Kidney capillary endothelial cell (primary cell): ENCODE measurements at places on chromosomes 1 and 21.

GRCh38 chr1:157111396-157112165 lies 12.0 kb upstream of the ETV3L start:
- DNase-seq, result no peak

GRCh38 chr1:14862114-14862771 lies 263.8 kb downstream of the KAZN start:
- no peak for DNase-seq

- DNase-seq, result no peak
Observed at GRCh38 chr1:172670791-172671190, 11.9 kb downstream of the FASLG start.

DNA sequence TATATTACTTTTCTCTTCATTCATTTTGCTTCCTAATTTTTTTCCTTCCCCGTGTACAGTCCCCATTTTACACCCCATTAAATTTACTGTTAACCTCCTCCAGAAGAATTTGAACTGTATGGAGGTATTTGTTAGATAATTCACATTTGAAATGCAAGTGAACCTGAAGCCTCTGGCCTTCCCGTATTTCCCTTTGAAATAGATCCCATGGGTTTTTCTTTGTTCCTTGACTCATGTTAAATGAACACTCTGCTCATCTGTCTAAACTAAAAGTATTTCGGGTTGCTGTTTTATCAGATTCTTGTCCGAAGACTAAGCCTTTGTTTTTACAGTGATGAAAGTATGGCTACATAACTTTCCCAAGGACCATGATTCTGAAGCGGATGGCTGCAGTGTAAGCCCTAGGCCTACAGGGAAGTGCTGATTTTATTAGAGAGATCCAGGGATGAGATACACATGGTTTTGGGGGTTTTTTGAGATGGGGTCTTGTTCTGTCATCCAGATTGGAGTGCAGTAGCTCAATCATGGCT lies 187.9 kb downstream of the PATJ start:
- no peak for DNase-seq

- DNase-seq, result no peak
Observed at GRCh38 chr1:237671935-237672334, 218.8 kb downstream of the ZP4 start.

- no peak for DNase-seq
Observed at GRCh38 chr1:25643929-25644328, 27.3 kb downstream of the MAN1C1 start.

DNA sequence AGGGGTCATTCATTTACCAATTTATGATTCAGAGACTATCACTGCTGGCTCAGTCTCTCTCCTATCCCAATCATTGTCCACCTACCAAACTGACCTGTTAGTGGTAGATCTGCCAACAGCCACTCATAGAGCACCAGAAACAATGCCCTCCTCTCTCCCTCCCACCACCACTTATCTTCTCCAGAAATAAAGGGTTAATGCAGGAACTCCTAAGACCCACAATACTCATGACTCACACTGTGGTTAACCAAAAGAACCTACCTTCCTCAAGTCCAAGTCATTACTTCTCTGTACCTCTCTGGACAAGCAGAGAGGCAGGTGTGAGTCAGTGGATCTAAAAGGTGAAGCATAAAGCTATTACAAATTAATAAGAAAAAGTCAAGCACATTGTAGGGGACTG lies 40.9 kb upstream of the CAMK1G start:
- no peak for DNase-seq

DNA sequence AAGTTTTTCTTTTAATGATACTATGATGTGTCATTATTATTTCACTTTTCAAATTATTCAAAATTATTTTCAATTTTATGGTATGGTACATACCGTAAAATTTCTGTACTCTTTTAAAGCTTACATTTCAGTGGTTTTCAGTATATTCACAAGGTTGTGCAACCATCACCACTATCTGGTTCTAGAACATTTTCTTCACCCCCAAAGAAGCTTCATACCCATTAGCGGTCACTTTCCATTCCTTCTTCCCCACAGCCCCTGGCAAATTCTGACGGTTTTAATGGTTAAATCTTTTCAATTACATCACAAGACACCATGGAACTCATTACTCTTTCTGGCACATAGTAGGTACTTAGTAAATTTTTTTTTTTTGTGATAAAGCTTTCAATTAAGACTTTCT lies 22.8 kb upstream of the ATP5PO start:
- DNase-seq, result no peak

- no peak for DNase-seq
Observed at GRCh38 chr21:18251065-18251464, 6.4 kb downstream of the CHODL start.

GRCh38 chr1:18954270-18955071 lies 2.0 kb downstream of the IFFO2 start:
- DNase-seq, result peak; percentile 65

- DNase-seq, result no peak
Observed at GRCh38 chr1:97351846-97352245, 569.0 kb downstream of the DPYD start.

DNA sequence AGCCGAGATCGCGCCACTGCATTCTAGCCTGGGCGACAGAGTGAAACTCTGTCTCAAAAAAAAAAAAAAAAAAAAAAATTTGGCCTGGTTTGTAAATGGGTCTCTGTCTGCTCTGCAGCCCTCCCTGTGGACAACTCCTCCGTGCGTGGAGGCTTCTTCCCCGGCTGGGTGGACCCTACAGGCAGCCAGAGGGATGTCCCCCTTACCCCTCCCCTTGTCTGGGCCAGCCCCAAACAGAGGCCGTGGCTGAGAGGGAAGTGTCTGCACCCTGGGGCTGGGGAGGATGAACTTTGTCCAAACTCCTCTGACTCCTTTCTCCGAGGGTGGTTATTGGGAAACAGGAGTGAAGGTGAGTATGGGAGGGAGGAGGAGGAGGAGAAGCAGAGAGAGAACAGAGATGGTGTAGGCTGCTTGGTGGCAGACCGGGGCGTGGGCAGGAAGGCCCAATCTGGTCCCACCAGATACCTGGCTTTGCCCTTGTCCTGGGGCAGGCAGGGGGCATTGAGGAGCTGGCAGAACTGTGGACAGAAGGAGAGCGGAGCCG lies 61.3 kb downstream of the UBIAD1 start:
- DNase-seq, result no peak

DNA sequence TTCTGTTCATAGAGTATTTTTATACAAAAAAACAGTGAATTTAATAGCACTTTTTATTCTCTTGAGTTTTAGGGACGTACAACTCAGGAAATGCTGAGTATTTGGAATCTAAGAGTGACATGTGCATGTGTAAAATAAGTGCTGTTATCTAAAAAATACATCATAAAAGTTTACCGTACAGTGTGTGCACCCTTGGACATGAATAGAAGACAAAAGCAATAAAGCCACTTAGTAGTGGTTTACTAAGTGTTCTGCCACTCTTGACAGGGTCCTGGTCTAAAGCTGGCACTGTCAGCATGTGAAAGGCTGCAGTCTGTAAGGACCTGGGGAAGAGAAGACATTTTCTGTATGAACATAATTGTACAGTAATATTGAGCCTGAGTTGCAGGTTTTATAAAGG lies 51.0 kb downstream of the LAMC1 start:
- no peak for DNase-seq

DNA sequence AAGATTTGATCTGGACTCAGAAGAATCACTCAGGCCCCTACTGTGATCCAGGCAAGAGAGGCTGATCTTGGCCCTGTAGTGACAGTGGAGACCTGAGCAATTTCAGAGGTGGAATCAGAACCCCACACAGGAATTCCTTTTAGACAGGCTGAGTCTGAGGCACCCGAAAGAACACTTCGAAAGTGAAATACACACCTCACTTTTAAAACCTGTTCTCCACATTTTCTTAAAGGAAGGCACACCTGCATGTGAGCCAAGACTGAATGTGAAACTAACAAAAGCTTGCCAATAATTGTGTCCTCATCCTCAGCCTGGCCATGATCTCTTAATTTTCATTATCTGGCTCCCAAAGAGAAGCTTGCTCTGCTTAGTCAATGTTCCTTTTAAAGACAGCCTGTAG lies 32.2 kb downstream of the SIPA1L2 start:
- no peak for DNase-seq

DNA sequence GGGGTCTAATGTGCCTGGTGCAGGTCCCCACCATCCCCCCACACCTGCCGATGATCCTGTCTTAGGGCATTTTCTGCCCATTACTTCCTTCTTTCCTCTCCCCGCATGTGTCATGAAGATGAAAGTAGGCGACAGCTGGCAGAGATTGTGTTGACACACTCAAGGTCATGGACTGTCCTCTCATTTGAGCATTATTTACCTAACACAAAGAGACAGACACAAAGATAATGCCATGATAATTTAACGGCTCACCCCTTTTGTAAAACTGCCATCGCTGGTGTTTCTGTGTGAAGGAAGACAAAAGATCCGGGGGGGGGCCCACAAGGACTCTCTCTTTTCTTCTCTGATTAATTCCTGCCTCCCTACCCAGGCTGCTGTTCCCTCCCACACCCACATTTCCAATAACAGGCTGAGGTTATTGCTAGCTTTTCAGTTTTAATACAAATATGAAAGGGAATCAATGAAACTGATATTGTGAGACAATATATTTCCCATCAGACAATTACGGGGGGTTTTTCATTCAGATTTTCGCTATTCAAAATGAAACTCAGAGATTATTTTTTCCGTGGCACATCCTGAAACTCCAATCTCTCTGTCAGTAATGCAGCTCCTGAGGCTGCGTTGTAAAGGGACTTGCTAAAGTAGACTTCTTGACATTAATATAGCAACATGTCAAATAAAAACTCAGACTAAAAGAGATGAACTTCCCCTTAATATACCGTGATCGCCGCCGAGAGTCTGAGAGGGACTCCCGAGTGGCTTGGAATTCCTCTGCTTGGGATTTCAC lies 561.1 kb downstream of the NPHP4 start:
- DNase-seq, result no peak

GRCh38 chr1:20443703-20444586 lies 42.1 kb downstream of the CAMK2N1 start:
- DNase-seq, result no peak

GRCh38 chr1:212104586-212105325 lies 69.2 kb downstream of the DTL start:
- no peak for DNase-seq

DNA sequence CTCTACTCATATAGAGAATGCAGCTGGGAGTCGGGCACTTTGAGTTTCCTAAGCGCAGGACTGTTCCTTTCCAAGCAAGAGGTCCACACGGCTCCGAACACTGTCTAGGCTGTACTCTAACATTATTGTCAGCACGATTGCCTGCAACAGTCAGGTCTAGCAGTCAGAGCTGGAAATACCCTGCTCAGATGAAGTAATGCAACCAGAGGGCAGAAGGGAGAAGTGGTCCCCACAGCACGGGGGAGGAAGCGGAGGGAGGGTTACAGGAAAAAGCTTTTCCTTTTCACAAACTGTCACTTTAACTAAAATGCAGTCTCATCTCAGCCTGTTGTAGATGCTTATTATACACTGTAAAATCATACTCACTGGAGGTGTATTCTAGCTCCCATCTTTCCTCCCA lies 98.9 kb upstream of the SLC44A3 start:
- DNase-seq, result no peak

GRCh38 chr1:232901255-232901654 lies 49.2 kb upstream of the NTPCR start:
- no peak for DNase-seq

DNA sequence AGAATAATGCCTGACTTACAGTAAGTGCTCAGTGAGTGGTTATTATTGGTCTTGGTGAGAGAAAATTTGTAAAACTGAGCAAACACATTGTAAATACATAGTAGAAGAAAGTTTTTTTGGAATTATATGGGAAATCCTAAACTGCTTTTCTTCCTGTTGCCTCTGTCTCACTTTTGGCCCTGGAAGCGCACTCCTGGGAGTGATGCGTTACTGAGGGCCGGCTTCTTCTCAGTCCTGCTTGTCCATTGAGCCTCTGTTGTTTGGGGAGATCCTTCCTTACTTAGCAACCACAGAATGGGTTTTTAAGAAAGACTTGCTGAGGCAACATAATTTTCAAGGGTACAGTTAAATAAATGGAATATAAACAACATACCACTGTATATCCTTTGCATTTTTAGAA lies 166.0 kb downstream of the EDEM3 start:
- DNase-seq, result no peak

GRCh38 chr1:160365325-160365724 lies 1.5 kb upstream of the NHLH1 start:
- DNase-seq, result no peak

DNA sequence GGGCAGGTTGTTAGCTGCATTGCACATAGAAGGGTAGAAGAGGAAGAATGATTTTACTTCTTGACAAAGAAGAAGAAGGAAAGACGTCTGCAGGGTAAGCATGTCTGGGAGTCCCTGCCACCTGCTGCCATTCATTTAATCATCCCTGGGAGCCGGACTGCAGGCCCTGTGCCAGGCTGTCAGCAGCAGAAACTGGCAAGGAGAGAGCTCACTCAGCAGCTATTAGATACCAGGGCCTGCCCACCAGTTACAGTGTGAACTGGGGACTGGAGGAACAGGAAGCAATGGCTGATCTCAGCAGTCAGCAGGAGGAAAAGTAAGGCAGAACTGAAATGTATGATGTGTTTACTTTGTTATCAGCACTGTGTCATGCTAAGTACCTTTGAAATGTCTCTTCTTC lies 75.7 kb upstream of the C1orf87 start:
- no peak for DNase-seq

- DNase-seq, result no peak
Observed at GRCh38 chr1:218254296-218254946, 30.7 kb upstream of the RRP15 start.

DNA sequence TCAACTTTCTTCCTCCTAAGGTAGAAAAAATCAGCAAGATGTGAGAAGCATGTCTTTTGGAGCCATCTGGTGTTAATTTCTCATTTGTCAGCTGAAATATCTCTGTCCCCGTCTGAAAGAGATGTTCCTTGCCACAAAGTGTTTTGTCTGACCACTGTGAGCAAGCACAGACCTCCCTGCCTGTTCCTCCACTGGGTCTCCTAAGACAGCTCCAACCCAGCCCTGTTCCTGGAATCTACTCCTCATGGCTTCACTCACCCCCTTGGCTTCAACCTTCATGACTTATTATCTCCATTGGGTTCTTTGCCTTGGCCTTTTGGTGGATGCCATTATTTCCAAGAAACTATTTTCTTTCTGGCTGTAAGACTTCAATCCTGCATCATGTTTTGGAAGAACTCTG lies 65.7 kb upstream of the CACHD1 start:
- no peak for DNase-seq

DNA sequence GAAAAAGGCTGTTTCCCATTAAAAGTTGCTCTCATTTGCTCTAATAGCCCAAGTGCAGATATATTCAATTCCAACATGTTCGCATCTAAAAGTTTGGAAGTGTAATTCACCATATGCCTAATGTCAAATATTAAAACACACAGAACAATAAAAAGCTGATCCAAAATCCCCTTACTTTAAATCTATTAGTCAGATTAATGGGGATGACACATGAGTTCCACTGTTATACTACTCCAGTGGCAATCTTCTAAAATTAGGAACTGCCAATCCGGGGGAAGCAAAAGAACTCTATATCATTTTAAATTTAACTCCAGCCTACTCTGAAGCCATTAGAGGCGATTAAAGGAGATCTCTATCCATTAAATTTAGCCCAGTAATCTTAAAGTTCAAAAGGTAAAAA lies 317.1 kb downstream of the NTNG1 start:
- no peak for DNase-seq

GRCh38 chr1:106613861-106614260 lies 442.6 kb upstream of the PRMT6 start:
- DNase-seq, result no peak
